A549 treated with Hydrocortisone at 1 μM for 4 hours (cell line): ENCODE measurements at places on chromosomes 7 and 10. TPM values are rescaled to one million over a fixed set of nuclear protein-coding genes. Genes with fewer than 3 reads are reported as not detected.

The PAOX gene
- total RNA-seq = 1.7 to 2.5 TPM (median 2.1 TPM) in 5 replicates

The NODAL gene
- not detected in 5 replicates for total RNA-seq

The SPACDR gene
- total RNA-seq = 0.53 to 1.3 TPM (median 0.88 TPM) in 5 replicates

The LIPJ gene
- total RNA-seq = not detected in 5 replicates

The HMX3 gene
- 0.08 to 0.13 TPM in 2 of 5 replicates, not detected in the others for total RNA-seq
